ENCODE measurements at places on chromosomes 6 and 20.

DNA sequence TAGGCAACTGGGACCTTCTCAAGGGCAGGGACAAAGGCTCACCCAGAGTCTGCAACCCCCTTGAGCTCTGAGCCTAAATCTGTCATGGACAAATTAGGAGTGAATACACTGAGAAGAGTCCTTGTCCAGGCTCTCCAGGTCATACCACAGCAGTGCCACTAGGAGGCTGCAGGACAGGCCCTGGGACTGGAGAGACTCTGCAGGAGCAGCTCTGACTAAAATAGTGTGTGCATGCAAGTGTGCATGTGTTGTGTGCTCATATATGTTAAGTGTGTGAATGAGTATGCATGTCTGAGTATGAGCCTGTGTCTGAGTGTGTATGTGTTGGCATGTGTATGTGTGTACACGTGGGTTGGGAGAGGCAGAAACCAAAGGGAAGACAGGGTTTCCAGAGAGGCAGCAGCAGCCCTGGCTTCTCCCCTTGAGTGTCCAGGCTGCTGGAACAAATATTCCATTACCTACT, 27.1 kb downstream of the MRPL14 start:
- DNase-seq, result peak; percentile 68

DNA sequence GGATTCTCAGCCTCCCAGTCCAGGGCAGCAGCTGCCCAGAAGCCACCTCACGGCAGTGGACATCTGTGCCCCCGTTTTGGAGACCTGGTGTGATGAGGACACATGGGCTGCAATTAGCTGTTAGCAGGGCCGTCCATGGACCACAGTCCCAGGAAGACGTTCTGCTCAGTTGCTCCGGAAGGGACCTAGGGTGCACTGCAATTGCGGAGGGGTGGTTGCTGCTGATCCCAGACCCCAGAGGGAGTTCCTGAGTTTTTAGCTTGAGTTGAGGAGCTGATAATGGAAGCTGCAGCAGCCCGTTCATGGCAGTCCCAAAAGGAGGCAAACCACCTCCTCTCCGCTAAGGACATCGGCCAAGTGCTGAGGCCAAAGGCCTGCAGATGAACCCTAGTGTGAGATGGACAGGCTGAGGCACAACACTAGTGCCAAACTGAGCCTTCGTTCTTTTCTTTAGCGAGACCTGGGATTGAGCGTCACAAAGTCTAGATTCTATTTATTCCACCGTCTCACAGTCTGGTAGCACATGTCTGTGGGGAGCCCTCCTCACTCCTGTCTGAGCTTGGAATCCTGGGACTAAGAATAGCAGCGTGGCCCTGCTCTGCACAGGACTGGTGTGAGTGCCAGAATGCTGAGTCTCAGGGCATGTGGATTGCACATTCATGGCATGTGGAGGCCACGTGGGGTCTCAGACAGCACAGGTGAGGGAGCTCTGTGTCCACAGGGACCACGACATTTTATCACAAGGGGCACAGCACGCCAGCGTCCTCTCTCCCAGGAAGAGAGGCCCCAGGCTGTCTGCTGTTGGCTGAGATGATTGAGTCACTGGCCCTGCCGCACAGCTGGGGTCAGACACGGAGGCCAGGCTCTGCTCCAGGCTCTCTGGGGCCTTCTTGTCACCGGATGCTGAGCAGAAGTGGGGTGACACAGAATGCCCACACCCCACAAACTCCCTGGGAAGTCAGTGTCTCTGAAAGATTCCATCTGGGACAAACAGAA, 113.4 kb downstream of the PSMB1 start:
- no peak for DNase-seq

- no peak for DNase-seq
Measured at GRCh38 chr6:166076625-166077024, 91.0 kb downstream of the TBXT start.

DNA sequence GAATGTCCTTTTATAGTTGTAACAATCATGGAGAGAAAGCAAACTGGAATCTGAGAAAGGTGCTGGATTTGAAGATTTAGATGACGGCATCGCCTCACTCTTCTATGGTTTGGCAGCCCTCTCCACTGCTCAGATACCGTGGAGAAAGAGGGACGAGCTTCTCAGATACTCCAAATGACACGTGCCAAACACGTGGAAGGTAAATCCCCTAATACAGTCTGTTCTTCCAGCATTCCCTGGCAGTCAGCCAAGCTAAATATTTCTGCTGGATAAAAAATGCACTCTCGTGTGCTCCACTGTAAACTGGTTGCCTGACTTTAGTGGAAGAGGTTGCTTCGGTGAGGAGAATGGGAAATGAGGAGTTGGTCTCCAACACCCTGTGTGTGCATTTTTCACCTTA, 16.7 kb upstream of the PRDM1 start:
- peak; percentile 69 for DNase-seq

DNA sequence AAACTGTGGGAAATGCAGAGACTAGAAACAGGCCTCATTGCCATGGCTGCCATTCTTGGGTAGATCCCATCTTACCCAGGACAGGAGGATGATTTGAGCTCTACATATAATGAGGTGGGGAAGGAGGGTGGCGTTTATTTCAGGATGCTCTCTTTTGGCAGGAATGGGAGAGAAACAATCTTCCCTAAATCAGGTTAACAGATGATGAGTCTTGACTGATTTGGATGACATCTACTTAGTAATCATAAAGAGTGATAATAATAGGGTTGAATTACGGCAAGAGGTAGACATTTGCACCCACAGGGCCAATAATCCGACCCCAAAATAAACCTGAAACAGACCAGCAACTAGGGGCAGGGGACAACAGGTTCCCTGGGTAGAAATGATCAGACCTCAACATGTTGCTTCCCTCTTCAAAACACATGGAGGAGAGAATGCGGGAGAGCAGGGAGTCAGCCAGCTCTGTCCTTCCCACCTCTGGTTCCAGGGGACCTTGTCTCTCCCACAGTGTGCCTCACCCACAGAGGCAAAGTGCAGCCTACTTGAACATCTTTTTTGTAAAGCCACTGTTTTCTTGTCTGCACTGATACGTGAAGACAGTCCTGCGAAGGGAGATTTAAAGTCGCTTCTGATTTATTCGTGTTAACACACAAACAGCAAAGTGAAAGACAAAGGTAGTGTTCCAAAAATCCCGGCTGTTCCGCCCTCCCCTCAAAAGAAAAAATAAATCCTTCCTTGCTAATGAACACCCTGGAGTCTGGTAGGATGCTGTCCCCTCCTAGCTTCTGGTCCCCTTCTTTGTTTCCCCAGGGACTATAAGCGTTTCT, 3.9 kb downstream of the FOXQ1 start:
- no peak for DNase-seq

DNA sequence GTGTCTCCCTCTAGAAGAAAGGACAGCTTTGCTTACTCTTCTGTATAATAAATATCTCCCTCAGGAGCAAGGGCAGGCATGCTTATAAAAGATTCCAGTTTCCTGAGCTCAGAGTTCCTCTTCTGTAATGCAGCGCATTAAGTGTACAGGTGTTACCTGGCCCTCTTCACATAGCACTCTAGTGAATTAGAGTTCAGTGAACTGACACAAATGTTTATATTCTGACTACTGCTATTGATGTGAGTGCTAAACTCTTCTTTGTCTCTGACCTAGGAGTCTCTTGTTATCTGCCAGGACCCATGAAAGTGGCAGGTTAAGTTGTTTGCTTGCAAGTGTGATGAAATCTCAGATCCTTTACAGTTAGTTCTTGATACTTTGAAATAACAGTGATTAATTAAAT, 33.5 kb downstream of the CYB5R4 start:
- DNase-seq, result no peak

DNA sequence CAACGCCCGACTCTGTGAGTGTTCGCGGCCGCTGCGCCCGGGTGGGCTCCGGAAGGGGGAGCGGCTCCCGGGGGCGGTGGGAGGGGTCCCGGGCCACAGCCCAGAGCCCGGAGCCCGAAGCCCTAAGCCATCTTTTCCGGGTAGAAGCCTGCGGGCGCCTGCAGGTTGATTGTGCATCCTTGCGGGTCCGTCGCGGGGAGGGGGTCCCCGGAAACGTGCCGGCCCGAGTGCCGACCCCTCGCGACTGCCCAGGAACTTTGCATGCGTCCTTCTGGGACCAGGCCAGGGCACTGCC, 413 bp downstream of the PTPRA start:
- DNase-seq, result no peak

- no peak for DNase-seq
Measured at GRCh38 chr6:67687396-67687795, 947.7 kb upstream of the ADGRB3 start.

DNA sequence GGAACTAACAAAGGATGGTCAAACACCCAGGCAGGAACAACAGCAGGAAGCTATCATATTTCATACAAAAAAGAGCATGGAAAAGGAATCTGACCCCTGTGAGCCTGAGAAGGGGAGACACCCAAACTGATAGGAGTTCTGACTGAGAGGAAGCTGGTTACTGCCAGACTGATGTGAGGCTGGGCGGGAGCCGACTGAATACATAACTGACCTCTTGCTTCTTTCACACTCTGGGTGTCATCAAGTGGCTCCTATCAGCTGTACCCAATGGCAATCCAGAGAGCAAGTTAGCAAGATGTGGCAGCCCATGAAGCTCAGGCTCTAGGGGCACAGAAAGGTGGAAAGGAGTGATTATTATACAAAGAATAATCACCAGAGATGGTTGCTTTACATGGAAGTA, 795.1 kb upstream of the HS3ST5 start:
- DNase-seq, result no peak

DNA sequence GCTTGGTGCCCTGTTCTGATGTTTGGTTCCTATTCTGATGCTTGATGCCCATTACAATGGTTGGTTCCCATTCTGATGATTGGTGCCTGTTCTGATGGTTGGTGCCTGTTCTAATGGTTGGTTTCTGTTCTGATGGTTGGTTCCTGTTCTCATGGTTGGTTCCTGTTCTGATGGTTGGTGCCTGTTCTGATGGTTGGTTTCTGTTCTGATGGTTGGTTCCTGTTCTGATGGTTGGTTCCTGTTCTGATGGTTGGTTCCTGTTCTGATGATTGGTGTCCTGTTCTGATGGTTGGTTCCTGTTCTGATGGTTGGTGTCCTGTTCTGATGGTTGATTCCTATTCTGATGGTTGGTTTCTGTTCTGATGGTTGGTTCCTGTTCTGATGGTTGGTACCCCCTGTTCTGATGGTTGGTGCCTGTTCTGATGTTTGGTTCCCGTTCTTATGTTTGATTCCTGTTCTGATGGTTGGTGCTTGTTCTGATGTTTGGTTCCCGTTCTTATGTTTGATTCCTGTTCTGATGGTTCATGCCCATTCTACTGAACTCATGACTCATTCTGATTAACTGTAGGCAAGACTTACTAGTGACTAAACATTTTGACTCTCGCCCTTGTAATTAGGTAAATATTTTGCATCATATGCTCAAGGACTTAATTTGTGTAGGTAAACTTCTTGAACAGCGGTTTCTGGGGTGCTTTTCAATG, 146.2 kb downstream of the DLL1 start:
- no peak for DNase-seq

GRCh38 chr20:34883087-34883688, 6.8 kb downstream of the ACSS2 start:
- DNase-seq, result no peak

- peak; percentile 8 for DNase-seq
Measured at GRCh38 chr20:57650266-57650665, 30.0 kb upstream of the ZBP1 start.

DNA sequence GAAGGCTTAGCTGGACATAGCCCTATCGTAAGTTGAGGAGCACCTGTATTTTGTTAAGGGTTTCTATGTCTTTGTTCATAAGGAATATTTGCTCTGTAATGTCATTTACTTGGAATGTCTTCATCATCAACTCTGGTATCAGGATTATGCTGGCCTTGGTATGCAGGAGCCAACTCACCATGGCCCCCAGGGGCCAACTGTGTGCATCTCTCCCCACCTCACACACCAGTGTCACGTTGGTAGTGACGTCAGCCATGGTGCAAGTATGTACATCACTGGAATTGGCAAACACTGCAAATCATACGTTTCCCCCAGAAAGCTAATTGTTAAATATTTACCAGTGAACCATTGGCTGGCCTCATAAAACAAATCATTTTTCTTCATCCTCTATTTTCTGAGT, 70.8 kb downstream of the YTHDF1 start:
- DNase-seq, result no peak

- no peak for DNase-seq
Measured at GRCh38 chr20:57900226-57900905, 190.6 kb upstream of the PMEPA1 start.

DNA sequence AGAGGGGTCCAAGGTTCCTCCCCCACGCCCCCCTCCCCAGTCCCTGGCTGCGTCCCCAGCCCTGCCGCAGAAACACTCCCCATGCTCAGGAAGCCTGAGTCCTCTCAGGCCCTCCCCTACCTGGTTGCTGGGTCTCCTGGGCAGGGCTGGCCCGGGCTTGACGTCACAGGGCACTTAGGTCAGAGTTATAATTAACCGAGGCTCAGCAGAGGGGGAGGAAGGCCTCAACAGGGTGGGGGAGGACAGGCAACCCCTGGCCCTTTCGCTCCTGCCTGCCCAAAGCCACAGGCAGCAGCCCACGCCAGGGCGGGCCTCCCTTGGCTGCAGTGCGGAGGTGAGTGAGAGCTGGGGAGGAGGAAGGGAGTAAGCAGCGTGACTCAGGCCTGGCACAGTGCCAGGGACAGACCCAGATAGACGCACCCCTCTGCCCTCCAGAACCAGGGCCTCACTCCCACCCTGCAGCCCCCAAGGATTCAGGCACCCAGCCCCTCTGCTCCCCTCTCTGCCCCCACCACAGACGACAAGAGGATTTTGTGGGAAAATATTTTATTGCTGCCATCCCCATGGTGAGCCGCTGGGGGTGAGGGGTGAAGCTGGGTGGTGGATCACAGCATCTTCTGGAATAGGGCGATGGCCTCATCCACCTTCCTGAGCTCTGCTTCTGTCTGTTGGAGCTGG, at the start of gene VWA7:
VWA7 (minus strand) TSS at position 340 of the 678 bp plus-strand sequence. CDS start 549 bp downstream, outside the sequence.
- no peak for DNase-seq

- no peak for DNase-seq
Measured at GRCh38 chr6:40804905-40805304, 217.7 kb upstream of the LRFN2 start.

- no peak for DNase-seq
Measured at GRCh38 chr20:25699914-25700313, 3.3 kb upstream of the ZNF337 start.

GRCh38 chr6:89563866-89564265, 74.7 kb downstream of the LYRM2 start:
- no peak for DNase-seq

DNA sequence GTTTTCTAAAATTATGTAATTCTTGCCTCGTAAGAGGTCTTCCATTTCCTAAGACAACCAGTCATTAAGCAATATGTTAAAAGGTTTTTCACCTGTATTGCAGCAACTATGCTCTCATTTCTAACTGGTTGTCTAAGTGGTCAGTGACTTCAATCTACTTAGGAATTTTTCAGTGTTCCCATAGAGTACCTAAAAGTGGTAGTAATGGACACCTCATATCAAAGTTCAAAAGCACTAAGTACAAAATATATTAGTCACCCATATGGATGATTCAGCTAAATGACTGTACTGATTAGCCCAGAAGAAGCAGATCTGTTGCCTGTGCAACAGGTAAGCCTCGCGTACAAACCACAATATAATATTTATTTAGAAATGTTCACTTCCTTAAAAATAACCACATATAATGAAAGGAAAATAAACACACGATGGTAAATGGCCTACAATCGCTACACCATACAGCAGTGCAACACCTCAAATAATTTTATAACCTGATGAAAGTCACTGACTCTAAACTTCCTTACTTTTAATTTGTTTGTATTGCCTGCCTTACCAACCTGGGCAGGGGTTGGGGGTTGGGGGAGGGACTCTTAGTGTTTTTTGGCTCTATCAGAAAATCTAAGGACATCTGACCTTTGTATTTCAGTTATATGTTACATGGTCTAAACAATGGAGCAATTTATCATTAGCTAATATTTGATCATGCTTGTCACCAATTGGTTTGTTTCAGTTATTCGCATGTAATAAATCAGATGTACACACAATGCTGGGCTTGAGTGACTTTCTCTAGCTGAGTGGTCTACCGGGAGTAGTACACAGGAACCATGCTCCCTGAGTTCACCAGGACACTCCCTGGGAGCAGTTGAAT, 105.9 kb downstream of the HIVEP2 start:
- DNase-seq, result no peak

All from D341Med (cell line).